ENCODE measurements at places on chromosomes 5 and 9.
A peak's percentile ranks its signal among the peaks of the same experiment; 100 is the strongest.

- DNase-seq, result no peak
Observed at GRCh38 chr9:112193572-112194288, 18.6 kb upstream of the SUSD1 start.

GRCh38 chr5:158897444-158898160 is 202.1 kb downstream of the EBF1 start:
- DNase-seq, result no peak

GRCh38 chr5:7347377-7347776 is 48.6 kb upstream of the ADCY2 start:
- no peak for DNase-seq

GRCh38 chr5:66945389-66946349 is 250.9 kb downstream of the CD180 start:
- no peak for DNase-seq

DNA sequence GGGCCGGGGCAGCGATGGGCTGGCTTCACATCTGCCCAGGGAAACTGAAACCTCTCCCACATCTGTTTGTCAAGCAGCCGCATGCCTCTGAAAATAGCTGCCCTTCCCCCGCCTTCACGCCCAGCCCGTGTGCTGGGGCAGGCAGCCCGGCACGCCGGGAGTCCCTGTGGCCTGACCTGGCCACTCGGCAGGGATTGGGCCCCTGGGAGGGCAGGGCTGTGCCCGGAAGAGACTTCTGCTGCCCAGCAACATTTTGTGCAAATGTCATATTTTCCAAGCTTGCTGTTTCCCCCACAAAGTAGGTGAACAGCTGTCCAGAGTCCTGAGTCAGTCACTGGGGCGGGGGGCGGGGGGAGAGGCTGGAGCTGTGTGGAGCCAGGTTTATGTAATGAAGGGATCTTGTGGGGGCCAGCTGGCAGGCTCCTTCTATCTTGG is 8.2 kb downstream of the COL27A1 start:
- peak; percentile 36 for DNase-seq

DNA sequence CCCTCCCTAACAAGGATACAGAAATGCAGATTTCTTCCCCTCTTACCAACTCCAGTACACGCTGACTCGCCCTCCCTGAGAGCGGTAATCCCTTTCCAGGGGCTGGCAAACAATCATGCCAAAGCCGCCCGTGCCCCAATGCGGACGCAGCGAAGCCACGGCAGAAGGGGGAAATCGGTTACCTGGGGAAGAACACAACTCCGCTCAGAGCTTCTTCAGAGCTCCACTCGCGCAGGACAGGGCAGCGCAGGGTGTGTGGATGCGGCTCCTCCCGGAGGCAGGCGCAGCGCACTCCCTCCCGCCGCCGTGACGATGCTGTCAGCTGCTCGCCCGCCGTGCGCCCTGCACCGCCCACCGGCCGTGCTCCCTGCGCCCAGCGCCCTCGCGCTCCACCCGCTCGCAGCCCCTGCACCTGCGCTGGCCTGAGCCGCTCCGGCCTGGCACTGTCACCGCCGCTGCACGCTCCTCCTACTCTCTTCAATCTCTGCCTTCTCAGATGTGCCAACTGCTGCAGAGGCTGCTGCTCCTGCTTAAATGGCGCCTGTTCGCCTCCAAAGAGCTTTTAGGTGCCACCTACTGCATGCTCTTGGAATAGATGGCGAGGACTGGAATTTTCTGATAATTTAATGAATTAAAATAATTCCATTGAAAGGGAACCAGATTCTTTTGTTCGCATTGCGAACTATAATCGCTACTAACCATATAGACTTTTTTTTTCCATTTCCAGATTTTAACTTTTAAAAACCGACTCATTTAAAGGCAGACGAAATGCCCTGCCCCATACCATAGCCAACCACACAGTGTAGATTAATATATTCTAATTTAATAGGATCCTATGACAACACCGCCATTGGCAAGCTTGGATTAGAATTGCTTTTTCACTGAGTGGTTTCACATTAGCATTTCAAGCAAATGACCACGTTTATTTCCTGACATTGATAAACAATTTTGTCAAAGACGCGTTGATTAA is at the start of gene DIRAS2:
Gene DIRAS2, minus strand, starts transcription at position 255 of the 970 bp plus-strand sequence. CDS start 28,997 bp downstream, outside the sequence.
- DNase-seq, result no peak
